Activated T-helper 1 cell treated with anti-CD3 and anti-CD28 coated beads, Interleukin-2, amount 50 U/mL, for 16 hours (primary cell): ENCODE measurements at places on chromosomes 5 and 9.

- DNase-seq: no peak
Observed at GRCh38 chr5:137078171-137078665, 420.9 kb downstream of the SPOCK1 start.

DNA sequence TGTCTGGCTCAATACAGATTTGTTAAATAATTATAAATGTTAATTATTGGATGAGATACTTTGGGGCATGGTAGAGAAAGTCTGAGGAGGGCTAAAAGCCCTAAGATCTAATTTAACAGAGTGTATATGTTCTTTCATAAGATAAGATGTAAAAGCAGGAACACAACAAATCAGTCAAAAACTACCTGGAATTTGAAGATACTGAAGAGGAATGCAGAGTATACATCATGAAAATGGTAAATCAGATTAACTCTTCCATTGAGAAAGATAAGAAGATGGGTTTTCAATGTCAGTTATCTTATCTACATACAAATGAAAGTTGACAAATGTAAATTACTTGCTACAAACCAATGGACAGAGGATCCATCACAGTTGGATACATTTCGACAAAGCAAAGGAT is 107.3 kb upstream of the NFIB start:
- DNase-seq: no peak

GRCh38 chr5:147286296-147286695 is 51.5 kb downstream of the STK32A start:
- DNase-seq: no peak

DNA sequence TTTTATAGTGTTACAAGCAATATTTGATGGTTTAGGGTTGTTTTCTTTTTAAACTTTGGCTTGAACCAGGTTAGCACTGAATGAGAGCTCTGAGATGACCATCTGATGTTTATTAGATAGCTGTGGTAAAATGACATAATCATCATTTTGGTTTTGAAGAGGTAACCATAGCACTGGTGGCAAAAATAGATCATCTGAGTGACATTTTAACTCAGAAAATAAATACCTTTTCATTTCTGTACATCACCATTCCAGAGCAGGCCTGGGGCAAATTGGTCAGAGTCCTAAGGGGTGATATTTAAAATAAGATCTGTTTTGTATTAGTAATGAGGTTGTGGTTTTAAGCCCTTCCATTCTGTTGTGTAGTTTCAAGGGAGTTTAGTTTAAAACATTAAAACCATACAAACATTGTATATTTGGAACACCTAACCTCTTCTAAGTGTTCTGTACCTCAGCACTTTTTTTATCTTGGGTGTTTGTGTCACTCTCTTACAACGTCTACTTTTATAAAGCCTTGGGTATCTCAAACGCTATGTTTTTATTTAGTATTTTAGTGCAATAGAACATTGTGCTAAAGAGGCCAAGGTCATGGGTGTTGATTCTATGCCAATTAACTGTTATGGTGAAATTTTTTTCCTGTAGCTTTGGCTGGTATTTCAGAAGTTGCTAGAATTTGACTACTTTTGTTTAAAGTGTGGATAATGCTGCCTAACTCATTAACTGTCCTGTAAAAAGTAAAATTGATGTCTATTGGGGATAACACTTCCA is 166.1 kb downstream of the CD180 start:
- no peak for DNase-seq

- no peak for DNase-seq
Observed at GRCh38 chr9:131951905-131952304, 127.8 kb downstream of the MED27 start.
